Activated naive CD4-positive, alpha-beta T cell treated with anti-CD3 and anti-CD28 coated beads for 36 hours (primary cell): ENCODE measurements at places on chromosomes 6 and 20. TPM values are rescaled to one million over a fixed set of nuclear protein-coding genes. Genes with fewer than 3 reads are reported as not detected.

The C4B gene
- total RNA-seq: 2.7 TPM

The LTV1 gene
- total RNA-seq: 23.3 TPM

The CTCFL gene
- total RNA-seq: not detected

The AFDN gene
- 12.5 TPM for total RNA-seq

The PSMB8 gene
- total RNA-seq: 286 TPM

The GNRH2 gene
- total RNA-seq: not detected

The CABLES2 gene
- 3.6 TPM for total RNA-seq

The PLEKHG1 gene
- 10.8 TPM for total RNA-seq

The RIPOR3 gene
- not detected for total RNA-seq

GRCh38 chr20:49979030-49979832 lies 3.5 kb upstream of the SNAI1 start:
- DNase-seq: peak; percentile 68

DNA sequence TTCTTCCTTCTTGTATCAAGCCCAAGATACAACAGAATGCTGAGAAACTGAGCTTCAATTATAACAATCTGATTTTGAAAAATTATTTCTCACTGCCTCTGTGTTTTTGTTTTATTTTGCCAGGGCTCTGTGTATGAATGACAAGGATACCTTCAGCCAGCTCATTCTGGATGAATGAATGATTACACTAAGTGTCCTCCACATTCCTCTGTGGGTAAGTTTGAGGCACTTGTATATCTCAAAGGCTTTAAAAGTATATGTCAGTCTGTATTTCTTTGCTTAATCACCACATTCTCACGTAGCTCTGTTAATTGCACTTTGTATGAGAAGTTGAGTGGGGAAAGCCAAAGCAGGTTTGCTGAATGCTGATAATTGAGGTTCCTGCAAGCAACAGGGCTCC lies 95.1 kb downstream of the TIAM2 start:
- no peak for DNase-seq

- DNase-seq: no peak
These were observed 26.5 kb downstream of the SMLR1 start for GRCh38 chr6:130853555-130854183.

- no peak for DNase-seq
These were observed 468.2 kb upstream of the ARID1B start for GRCh38 chr6:156309017-156309416.

DNA sequence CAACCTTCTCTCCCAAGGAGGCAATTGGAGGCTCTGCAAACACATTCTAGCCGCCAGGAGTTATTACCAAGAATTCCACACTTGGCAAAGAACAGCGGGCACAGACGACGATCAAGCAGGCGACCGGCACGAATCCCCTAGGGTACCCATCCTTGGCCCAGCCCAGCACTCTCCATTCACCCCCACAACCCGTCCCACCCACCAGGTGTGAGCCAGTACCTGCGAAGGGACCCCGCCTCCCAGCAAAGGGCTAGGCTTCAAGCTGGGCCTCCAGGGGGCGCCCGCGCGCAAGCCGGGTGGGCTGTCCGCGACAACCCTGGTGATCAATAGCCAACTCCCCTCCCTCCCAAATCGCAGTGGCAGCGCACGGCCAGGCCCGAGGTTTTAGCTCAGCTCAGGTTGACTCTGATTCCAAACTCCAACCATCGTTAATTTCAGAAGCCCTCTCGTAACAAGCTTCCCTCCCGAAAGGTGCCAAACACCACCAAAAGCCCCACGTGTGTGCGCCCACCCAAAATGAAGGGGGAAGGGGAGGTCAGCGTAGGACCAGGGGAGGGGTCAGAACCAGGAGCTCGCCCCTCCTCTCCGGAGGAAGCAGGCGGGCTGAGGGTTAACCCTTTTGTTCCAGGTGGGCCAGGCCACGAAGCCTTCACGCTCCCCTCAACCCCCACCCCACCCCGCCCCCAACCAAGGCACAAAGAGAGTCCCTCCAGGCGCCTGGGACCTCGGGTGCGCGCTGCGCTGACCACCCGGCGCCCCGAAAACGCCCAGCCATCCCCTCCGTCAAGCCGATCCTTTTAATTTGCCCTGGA lies 2.1 kb downstream of the SALL4 start:
- DNase-seq: peak; percentile 76

GRCh38 chr6:49649988-49650387 lies 13.3 kb upstream of the RHAG start:
- DNase-seq: no peak

GRCh38 chr6:109397020-109397419 lies 14.8 kb upstream of the CD164 start:
- no peak for DNase-seq

DNA sequence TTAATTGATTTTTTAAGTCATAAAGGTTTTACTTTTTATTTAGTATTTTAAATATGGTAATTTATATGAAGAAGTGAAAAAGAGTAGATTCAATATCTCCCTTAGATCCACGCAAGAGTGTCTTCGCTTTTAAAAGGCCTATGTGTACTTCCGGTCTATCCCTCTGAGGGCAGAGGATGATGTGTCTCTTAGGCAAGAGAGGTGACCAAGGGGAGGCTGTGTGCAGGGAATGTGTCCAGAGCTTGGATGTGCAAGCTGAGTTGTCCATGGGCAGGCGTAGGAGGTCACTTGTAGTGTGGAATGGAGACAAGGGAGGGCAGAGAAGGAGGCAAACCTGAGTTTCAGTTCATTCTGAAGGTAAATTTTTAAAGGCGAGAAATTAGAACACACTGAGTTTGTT lies 113.9 kb downstream of the CRYBG1 start:
- DNase-seq: no peak

DNA sequence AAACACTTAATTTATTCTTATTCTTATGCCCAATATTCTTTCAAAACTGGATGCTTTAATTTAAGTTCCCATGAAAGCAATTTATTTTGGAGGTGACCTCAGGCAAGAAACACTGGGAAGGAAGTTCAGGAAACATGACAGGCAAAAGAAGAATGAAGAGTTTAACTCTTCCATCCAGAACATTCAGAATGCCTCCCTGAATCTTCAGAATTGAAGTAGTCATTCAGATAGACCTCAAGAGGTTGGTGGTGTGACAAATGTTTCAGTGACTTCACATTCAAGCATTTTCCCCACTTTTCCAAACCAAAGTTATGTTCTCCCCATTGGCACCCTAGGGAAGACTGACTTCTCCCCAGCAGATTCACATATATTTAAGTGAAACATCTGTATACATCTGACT lies 110.5 kb downstream of the HAO1 start:
- no peak for DNase-seq

GRCh38 chr6:7691021-7691420 lies 34.9 kb upstream of the BMP6 start:
- DNase-seq: no peak

GRCh38 chr6:6191909-6192308 lies 128.6 kb downstream of the F13A1 start:
- no peak for DNase-seq

DNA sequence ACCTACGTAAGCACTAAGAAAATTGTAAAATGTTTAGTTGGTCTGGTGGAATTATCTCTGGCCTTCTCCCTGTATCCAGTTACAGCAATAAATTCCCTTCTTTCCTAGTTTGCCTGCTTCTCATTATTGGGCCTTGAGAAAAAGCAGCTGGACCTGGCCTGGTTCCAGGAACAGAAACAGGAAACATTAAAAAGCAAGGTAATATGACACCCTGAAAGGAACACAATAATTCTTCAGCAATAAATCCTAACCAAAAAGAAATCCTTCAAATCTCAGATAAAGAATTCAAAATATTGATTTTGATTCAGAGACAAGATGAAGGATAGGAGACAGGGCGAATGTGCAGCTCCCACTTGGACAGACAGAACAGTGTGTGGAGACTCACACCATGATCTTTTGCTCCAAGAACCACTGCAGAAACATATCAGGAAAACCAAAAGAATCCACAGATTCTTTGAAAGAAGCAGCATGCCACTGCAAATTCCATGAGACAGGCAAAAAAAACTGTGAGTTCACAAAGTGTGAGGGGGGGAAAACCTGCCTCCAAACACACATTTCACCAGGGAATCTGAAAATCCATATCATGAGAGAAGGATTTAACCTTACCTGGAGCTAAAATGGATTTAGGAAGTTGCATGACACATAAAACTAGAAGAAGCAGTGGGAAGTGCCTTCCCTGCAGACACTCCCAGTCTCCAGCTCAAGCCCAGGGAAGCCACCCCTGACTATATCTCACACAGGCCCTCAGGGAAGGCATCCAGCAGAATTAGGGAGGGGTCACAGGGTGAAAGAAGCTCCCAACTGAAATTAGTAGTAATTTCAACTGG lies 28.9 kb downstream of the TREM1 start:
- DNase-seq: no peak

DNA sequence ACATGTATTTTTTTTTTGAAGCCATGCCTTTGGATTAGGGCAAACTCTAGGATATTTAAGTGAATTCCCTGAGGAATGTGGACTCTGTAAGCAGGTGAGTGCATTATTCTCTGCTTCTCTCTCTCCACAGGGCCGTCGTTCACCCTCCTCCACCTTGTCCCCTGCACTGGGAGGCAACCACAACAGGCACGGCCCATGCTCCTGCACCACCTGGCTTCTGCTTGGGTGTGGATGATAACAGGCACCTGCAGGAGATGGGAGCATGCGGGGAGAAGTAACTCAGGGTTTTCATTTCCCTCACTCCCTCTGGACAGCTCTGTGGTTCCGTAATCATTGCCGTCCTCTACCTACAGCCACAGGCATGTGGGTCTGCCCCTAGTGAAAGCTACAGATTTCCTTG lies 43.4 kb downstream of the HLA-C start:
- no peak for DNase-seq

DNA sequence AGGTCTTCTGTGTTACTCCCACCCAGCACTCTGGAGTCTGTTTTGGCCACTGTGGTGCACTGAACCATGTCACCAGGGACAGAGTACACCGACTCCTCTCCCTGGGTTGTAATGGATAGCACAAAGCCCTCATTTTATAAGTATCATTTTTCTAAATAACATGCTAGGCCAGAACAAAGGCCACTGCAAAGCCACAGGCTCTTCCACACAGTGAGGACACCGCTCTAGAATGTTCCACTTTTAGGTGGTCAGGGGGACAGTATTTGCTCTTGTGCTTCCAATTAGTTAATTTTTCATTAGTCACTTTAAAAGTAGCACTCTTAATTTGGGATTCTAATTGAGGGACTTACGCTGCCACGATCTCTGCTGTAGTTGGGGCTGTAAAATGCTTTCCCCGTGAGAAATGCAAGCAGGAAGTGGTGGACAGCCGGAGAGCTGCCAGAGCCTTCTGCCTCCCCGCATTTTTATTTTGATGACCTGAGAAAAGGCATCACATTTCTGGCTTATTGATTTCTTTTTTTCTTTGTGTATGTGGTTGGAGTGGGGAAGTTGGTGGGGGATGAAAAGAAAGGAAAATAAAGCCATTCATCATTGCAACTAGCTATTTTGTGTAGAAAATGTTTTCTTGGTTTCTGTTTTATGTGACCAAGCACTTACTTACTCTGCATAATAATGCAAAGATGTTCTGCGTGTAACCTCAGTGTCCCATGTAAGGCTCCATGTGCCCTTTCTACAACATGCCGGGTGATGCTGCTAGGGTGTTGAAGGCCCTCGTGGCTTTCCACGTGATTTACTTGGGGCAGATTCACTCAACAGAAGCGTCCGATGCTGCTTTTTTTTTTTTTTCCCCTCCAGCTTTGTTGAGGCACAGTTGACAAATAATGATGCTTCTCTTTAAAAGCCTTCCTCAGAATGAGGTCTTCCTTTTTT lies 195.9 kb downstream of the SASH1 start:
- DNase-seq: no peak

DNA sequence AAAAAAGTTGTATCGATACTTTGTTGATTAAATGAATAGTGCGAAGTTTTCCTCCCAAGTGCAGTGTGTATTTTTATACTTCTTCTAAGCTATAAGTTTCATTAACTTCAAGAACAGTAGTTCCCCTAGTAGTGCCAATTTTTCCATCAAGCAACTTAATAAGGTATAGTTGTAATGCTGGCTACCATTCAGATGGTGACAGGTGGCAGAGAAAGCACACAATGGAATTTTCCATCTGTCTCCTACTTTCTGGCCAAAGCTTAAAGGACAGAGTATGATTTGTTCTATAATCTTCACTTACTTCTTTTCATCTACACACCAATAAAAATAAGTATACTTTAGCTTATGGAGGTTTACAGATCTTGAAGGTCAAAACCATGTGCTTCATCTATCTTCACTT lies 431.1 kb downstream of the NKAIN2 start:
- DNase-seq: no peak

DNA sequence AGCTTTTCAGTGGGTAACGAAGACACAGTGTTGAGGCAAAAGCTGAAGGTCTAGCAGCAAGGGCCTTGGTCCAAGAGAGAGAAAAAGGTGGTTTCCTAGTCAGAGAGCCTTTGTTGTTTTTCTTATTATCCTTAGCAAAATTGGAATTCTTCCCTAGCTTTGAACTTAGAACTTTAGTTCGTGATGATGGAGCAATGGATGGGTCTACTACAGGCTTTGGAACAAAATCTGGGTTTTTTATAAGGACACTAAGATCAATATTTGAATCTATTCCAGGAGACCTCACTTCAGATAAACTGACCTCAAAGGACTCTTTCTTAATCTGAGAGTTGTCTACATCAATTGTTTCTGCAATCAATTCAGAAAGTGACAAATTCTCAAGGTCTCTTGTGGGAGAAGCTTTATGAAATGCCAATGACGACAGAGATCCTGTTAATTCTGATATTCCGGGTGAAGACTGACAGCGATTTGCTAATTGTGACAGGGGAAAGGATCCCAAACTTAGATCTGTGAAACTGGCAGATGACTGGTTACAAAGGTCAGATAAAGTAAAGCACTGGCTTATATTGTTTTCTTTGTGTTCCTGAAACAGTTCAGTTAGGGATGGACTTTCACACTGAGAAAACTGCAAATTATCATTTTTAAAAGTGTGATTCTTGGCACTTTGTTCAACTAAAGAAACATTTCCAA lies 17.7 kb downstream of the HBS1L start:
- no peak for DNase-seq

GRCh38 chr6:105363100-105363754 lies 39.7 kb downstream of the PREP start:
- DNase-seq: no peak

- no peak for DNase-seq
These were observed 27.9 kb upstream of the HLA-DQA2 start for GRCh38 chr6:32713241-32713640.

GRCh38 chr6:43983632-43984031 lies 143.6 kb downstream of the MRPL14 start:
- DNase-seq: no peak
